Hematopoietic multipotent progenitor cell treated with erythropoietin and hydrocortisone succinate and interleukin-3 and kit ligand, for 15 days (in vitro differentiated cells): ENCODE measurements at places on chromosomes 12 and 14.

DNA sequence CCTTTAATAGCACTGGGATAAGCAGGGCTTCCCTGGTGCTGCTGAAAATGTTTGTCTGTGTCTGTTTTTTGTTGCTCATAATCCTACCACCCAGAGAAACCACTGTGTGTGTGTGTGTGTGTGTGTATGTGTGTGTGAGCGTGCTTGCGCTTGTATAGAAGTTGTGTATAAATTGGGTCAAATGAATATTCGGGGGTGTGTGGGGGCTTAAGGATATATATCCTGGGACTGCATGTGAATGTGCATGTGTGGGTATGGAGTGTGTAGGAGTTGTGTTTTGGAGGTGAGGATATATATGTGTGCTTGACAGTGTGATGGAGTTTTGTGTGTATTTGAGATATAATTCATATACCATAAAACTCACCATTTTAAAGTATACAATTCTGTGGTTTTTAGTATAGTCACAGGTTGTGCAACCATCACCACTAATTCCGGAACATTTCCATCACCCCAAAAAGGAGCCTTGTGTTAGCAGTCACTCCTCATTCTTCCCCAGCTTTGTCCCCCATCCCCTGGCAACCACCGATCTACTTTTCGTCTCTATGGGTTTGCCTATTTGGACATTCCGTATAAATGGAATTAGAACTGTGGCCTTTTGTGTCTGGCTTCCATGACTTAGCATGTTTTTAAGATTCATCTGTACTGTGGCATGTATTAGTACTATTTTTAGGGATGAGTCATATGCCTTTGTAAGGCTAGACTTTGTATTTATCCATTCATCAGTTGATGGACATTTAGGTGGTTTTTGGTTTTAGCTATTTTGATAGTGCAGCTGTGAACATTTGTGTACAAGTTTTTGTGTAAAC, 25.6 kb downstream of the TCTN1 start:
- DNase-seq = no peak

DNA sequence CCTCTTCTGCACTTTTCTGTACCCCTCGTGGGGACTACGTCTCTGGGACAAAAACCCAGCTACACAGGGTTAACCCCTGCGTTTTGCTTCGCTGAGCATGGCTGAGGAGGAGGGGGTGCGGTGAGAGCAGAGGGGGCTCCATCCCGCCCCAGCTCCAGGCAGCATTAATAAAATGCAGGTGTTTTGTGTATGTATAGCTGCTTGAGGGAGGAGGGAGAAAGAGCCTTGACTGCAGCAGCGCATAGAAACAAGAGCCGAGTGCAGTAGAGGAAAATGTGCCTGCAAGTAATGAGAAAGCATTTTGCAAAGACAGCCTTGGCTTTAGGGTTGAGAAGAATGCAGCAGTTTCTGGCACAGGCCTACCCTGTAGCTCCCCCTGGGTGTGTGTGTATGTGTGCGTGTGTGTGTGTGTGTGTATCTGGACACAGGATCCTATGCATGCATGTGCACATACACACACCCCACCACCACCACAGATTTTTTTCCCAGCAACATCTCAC, 103.9 kb downstream of the ZFP36L1 start:
- DNase-seq = no peak

- no peak for DNase-seq
Observed at GRCh38 chr12:89951050-89951693, 242.5 kb upstream of the ATP2B1 start.

- DNase-seq = no peak
Observed at GRCh38 chr14:40697231-40697630, 909.4 kb upstream of the LRFN5 start.
